ENCODE measurements at places on chromosomes 6 and 20.

- peak; percentile 50 for DNase-seq
These were observed 82.7 kb downstream of the SH3BGRL2 start for GRCh38 chr6:79713701-79714322.

DNA sequence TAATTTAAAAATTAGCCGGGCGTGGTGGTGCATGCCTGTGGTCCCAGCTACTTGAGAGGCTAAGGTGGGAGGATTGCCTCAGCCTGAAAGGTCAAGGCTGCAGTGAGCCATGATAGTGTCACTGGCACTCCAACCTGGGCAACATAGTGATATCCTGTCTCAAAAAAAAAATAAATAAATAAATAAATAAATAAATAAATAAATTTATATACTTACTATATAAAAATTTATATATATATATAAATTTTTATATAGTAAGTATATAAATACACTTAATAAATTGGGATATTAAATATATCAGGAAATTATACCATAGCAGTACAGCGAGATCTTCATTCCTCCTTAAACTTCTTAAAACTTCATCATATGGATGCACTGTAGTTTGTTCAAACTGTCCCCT, 23.0 kb upstream of the IPCEF1 start:
- no peak for DNase-seq

DNA sequence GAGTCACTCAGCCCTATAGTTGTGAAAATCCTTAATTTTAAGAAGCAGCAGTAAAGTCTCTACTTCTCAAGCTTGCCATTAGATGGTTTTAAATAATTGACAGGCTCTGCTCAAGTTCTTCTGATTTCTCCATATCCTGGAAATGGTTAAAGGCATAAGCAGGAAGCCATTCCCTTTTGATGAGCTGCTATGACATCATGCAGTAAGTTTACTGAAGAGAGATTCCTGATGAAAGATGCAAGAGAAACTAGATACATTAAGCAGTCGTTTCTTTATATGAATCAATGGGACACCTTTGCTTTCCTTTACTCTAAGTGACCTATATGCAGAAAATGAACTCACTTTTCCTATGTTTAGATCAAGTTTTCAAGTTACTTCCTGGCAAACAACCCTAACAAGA, 9.8 kb downstream of the POPDC3 start:
- no peak for DNase-seq

GRCh38 chr6:159914565-159914923, 23.8 kb downstream of the MAS1 start:
- DNase-seq: no peak

DNA sequence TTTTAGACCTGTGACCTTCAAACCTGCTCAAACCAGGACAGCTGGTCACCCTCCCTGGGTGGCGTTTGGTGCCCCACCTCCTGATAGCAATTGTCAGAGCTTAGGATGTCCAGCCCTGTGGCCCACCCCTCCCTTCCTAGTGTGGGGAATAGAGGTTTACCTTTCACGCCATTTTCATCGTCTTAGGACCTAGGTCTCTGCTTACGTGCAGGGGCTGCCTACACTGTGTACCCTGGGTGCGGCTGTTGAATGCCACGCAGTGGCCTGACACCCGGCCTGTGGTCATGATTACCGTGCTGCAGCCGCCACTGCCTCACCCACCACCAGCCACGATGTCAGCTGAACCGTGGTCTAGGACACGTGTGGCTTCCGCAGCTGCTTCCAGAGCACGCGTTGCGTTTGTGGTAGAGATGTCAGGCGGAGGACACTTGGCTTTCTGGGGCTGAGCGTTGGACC, 157.3 kb downstream of the DTNBP1 start:
- DNase-seq: no peak

GRCh38 chr20:48622421-48622820, 205.4 kb downstream of the PREX1 start:
- DNase-seq: no peak

DNA sequence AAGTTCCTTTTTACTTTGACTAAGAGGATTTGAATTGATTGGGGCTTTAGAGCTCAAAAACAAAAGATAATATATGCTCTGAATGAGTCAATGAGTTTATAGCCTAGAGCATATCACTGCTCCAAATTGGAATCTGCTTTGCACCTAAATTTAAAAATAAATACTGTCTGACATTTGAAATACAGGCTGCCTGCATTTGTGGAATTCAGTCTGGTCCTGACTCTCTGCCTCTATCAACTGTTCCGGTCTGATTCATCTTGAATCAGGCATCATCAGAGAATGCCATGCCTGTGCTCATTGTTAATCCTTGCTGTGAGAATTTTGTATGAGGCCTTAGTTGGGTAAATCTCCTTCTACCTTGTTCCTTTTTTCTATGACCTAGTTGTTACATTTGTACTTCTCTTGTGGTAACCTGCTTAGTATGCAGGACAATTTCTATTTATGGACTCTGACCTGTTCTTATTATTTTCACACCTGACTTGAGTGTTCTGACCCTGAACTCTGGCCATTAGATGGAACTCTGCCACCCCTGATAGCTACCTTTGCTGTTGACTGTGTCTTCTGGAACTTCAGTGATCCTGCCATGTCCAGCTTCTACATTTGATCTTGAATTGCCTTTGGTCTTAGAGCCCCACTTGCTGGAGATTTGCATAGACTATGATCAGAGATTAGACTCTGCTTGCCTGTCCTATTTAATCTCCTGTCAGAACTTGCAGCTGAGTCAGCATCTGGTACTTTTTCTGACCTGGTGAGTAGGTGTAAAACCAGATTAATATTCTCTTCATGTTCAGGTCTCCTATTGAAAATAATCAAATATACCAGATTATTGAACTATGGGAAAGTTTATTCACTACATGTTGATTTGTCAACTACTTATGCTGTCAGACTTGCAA, 442.7 kb upstream of the HS3ST5 start:
- no peak for DNase-seq

DNA sequence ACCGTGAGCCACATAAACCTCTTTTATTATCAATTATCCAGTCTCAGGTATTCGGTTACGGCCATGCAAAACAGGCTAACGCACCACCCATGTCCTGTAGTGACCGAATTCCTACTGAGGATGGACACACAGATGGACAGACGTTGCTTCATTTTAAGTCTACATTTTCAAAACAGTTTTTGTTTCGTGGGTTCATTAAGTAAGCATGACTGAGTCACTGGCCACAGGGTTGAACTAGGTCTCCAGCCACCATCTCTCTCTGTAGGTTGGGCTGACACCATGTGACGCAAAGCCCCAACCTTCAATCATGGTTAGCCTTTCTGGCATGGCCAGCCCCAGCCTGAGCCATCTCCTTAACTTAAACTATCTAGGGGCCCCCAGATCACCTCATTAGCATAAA, 110.0 kb upstream of the SLC22A23 start:
- no peak for DNase-seq

GRCh38 chr20:9942736-9943135, 92.1 kb upstream of the ANKEF1 start:
- DNase-seq: no peak

DNA sequence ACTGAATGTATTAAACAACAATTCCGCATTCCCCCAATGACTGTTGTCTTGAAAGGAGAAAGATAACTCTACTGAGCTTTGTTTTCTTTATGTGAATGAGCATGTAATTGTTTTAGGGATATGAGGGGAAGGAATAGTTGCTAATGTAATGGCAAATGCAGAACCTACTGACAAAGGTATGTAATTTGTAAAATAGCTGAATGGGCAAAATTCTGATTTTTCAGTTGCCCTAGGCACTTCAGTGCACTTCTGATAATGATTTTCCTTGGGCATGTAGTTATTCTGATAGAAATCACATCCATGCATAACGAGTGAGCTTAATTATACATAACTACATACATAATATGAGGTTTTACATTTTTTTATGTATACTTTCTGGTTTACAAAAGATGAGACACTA, 53.4 kb upstream of the FOXO3 start:
- DNase-seq: no peak

DNA sequence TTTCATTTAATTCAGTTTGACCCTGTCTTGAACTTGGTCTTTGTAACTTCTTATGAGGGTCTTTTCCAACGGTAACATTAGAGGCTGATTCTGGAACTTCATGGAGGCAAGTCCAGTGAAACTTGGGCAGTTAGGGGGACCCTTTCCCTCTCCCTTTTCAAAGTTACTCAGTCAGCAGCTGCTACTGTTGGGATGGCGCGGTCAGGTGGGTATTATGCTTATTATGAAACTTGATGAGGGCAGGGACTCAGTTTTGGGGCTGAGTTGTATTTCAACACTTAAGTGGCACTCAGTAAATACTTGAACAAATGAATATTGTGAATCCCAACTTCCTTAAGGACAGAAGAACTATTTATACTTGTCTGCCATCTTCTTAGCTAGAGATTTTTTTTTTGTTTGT, 20.8 kb downstream of the TOP1 start:
- DNase-seq: no peak

DNA sequence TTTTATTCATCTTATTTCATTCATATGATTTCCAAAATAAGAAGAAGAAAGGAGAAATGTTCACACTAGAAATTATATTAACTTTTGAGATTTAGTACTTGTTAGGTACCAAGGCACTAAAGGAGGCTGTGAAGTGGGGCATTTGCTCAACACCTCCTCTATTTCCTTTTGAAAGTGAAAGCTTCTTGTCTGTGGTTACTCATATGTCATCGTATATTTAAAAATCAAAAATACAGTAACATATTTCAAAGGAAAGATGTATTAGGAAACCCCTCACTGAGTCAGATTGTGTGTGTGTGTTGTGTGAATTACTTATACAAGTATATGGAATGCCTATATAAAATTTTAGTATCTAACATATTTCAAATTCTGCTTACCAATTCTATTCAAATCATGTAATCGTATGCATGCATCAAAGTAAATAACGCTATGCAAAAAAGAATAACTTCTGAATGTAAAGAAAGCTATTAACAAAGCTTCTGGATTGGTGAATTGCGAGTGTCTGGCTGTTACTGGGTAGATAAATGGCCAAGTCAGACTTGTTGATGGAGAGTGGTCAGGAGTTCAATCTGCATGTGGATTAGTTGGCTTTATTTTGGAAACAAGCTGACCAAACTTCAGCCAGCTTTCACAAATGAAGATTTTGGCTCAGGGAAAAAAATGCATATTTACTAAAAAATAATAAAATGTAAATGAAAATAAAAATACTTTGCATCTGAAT, 70.9 kb downstream of the PACRG start:
- DNase-seq: no peak

GRCh38 chr20:41242807-41243206, 74.7 kb downstream of the ZHX3 start:
- DNase-seq: no peak

GRCh38 chr6:48048451-48049146, 62.4 kb downstream of the PTCHD4 start:
- no peak for DNase-seq

- no peak for DNase-seq
These were observed 43.8 kb downstream of the MAP3K4 start for GRCh38 chr6:161035182-161035980.

DNA sequence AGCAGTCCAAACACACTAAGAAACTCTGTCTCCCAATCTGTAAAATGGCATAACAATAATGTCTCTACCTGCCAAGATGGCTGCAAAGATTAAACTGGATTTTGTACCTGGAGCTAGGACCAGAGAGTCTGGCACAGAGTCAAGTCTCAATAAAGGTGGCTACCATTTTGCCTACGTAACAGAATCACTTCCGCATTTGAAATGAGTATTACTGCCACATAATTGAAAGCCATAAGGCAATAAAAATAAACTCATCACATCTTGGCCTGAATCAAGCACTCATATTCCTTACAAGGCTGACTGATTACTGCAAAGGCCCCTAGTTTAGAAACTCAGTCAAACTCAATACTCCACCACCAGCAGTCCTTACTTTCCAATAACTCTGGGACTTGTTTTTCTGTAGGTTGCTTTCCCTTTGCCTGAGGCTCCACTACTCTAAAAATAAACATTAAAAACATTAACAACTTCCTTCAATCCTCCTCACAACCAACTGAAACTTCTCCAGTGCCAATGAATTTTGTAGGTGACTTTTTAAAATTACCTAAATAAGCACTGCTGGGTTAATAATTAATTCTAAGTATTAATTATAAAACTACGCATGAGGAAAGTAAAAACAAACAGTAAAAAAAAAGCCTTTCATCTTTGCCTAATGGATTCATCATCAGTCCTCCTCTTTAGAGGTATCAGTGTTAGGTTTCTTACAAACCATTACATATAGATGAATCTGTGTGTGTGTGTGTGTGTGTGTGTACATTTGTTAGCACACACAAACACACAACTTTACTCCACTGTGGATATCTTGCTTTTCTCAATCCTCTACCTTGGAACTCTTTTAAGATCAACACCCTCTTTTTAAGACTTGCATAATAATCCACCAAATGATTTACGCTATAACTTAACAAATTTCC, 3.7 kb downstream of the KIF16B start:
- DNase-seq: no peak

- DNase-seq: no peak
These were observed 316.0 kb downstream of the CLIC5 start for GRCh38 chr6:45699663-45700062.

GRCh38 chr6:33838983-33839382, 35.2 kb upstream of the MLN start:
- no peak for DNase-seq

DNA sequence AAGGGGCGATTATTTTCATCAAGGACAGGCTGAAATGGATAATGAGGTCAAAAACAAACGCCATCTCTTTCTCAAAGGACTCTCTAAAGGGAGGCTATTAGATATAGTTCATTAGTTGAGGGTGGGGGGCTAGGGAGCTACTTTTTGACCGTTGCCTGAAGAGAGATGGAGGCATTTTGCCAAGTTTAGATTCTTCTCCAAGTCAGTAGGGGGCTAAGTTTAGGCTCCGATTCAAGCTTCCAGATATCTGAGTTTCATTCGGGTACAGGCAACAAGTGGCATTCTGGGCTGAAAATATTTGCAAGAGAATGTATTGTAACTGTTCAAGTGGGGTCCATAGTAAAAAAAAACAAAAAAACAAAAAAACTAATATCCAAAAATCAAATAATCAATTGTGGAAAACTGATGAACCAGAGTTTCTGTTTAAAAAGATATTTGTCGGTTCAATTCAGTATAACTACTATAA, 43.4 kb upstream of the PIM1 start:
- no peak for DNase-seq

GRCh38 chr6:130754786-130755367, 72.3 kb upstream of the SMLR1 start:
- DNase-seq: no peak

- no peak for DNase-seq
These were observed 259.1 kb downstream of the LY86 start for GRCh38 chr6:6847591-6847990.

Data from NCI-H146 (cell line).